Fibroblast of skin of left biceps (primary cell): ENCODE measurements at places on chromosomes 4 and X.
A peak's percentile ranks its signal among the peaks of the same experiment; 100 is the strongest.

GRCh38 chrX:121558886-121559285 lies 511.5 kb downstream of the GLUD2 start:
- no peak for DNase-seq

DNA sequence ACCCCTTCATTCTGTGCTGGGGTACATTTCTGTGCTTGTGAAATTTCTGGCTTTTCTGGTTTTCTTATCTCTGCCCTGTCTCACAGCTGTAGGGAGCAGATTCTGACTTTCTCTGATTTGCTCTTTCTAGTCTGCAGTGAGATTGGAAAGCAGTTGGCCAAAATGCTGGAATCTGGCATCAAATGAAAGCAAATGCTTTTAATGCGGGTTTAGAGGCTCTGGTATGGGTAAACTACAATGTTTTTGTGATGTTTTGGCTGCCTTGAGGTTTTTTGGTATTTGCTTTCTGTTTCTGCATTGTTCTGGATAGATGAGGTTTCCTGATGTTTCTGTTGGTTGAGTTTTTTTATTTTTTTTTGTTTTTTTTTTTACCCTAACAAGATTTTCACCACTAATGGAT lies 23.8 kb downstream of the SMIM20 start:
- peak; percentile 49 for DNase-seq

DNA sequence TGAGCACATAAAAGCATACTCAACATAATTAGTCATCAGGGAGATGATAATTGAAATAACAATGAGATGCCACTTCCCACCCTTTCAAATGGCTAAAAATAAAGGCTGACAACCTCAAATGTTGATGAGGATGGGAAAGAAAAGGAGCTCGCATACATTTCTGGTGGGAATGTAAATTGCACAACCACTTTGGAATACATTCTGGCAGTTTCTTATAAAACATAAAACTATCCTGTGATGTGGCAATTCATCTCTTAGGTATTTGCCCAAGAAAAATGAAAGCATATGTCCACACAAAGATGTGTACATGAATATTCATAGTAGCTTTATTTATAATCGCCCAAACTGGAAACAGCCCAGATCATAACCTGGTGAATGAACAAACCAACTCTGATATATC lies 687 bp upstream of the ZNF275 start:
- peak; percentile 49 for DNase-seq

DNA sequence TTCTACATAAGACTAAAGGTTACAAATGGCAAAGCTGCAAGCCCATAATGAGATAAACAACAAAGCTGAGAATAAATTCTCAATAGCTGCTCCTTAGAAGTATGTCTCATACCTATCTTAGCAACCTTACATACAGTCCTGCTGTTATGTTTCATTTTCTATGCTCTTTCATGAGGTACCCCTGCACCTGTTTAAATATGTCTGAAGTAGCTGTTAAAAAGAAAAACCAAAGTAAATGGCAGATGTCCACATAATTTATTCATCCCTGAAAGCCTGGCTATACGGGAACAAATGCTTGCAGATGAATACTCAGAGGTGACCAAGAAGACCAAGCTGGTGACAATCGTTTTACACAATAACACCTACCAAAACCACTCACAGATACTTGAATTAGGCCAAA lies 22.5 kb downstream of the PPA2 start:
- DNase-seq = no peak
